ENCODE measurements at places on chromosomes 7 and 10. TPM values are rescaled to one million over a fixed set of nuclear protein-coding genes. Genes with fewer than 3 reads are reported as not detected.
A peak's percentile ranks its signal among the peaks of the same experiment; 100 is the strongest.

COL13A1 gene
- 52.8 TPM for polyA plus RNA-seq

GRCh38 chr7:106057962-106058927 is 53.9 kb downstream of the SYPL1 start:
- no peak for DNase-seq

DENND2A gene
- polyA plus RNA-seq: 47.2 TPM

TMEM270 gene
- polyA plus RNA-seq: not detected

- no peak for DNase-seq
These were observed 5.9 kb upstream of the LDB3 start for GRCh38 chr10:86662186-86663045.

DNA sequence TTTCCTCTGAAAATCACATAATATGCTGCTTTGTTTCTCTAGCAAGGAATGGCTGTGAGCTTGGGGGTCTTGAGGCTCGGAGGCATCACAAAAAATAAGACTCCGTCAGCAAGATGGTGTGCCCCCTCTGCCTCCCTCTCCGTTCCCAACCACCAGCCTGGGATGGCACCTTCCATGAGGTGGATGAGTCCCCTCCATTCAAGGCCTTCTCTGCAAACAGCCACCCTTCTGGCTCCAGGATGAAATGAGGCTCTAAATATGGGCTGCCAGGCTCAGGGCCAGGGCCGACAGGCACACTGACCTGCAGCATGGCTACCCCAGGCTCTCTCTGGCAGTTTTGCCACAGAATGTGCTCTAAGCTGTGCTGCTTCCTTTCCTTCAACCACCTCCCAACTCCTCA is 521.5 kb downstream of the PTPRN2 start:
- no peak for DNase-seq

ERLIN1 gene
- polyA plus RNA-seq: 48.4 TPM

DNA sequence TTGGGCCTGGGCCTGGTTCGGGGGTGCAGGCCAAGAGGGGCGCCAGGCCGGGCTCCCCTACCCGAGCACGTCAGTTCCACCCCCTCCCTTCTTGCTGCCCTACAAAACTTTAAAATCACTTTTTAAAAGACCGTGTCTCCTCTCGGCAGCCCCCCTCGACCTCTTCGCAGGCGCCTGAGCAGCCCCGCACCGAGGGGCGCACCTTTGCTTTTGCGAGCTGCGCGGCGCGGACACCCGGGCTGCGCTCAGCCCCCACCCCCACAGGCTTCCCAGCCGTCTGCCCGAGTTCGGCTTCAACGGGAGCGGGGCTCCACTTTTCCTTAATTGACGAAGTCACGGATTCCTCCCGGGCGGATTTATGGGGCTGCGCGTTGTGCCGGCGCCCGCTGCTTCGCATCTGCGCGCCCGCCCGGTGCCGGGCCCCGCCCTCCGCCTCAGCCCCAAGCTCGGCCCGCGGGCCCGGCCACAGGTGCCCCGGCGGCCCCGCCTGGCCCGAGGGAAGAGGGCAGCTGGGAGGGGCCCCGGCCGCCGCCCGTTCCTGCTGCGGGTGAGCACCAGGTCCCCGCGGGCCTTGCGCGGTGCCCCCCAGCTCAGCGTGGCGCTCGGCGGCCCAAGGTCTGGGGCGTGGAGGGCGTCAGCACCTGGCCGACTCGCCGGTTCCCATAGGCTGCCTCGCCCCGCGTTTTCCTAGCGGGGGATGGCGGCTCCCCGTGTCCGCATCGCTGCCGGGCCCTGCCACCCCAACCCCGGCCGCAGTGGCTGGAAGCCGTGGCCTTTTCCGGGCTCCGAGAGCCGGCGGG is 10.8 kb upstream of the MNX1 start:
- no peak for DNase-seq

- DNase-seq: peak; percentile 81
These were observed 17.3 kb upstream of the CSGALNACT2 start for GRCh38 chr10:43120929-43121314.

DNA sequence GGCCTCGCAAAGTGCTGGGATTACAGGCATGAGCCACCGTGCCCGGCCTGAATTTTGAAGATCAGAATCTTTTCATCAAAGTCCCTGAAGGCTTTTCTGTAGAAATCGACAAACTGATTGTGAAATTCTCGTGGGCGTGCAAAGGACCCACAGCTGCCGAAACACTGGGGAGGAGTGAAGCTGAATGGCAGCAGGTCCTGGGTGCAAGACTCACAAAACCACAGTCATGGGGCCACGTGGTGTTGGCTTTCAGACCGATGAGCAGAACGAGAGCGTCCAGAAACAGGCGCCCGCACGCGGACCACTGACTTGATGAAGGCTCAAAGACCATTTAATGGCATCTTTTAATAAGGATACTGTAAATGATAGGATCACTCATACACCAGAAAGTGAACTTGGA is 24.7 kb upstream of the PRKAR1B start:
- no peak for DNase-seq

GRCh38 chr7:104935276-104935675 is 78.7 kb upstream of the KMT2E start:
- DNase-seq: no peak

- DNase-seq: no peak
These were observed 170.2 kb upstream of the HABP2 start for GRCh38 chr10:113382691-113383090.

NEUROD6 gene
- polyA plus RNA-seq: not detected

LRRC61 gene
- polyA plus RNA-seq: 20.4 TPM

GRCh38 chr7:68058014-68058413 is 1061.4 kb downstream of the TYW1 start:
- DNase-seq: no peak

DNA sequence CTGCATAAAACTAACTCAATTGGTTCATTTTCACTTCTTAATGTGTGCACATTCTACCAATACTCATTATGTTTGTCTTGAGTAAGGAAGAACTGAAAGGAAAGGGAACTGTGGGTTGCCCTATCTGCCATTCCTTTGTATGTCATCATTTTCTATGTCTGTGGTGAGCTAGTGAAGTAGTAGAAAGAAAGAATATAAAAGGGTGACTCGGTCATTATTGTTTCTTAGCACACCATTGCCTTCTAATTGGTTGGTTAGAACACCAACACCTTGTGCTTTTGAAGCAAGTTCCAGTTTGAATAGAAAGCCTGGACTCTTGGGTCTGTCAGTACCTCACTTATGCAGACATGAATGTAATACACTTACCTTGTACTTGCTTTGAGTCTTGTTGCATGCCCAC is 64.3 kb upstream of the MDFIC start:
- DNase-seq: no peak

DNA sequence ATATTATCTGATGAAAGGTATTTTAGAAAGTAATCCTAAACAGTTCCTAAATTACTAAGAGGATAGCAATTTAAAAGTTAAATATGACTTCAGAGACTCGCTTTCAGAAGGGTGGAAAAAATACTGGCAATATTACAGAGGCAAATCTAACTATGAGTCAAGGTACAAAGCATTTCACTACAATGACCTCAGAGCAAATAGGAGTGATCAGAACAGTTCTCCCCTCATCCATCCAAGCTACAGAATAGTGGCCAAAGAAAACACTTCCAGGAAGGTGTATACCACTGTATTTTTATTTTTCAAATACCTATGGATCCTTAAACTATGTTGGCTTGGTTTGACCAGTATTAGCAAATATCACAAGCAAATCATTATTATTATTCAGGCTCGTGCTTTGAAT is 112.8 kb upstream of the ODAD2 start:
- DNase-seq: no peak

NPY4R2 gene
- polyA plus RNA-seq: 0.41 TPM

GRCh38 chr7:16967300-16967811 is 85.6 kb upstream of the AGR3 start:
- no peak for DNase-seq

DNA sequence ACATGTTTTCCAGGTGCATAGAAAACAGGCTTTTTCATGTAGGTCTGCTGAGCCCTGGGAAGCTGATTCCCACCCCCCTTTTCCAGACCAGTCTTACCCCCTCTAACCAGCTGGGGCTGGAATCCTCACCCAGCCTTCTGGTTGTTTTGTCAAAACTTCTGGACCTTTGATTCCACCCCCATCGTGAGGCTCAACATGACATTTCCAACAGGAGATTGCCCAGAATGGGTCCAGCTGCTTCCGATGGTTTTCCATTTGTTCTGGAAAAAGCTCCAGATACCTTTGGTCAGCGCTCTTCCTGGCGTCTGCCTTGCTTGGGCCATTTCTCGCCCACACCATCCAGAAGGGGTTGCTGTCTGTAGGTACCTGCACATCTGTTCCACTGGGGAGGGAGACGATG is 41.5 kb downstream of the MINDY4 start:
- DNase-seq: no peak

DNA sequence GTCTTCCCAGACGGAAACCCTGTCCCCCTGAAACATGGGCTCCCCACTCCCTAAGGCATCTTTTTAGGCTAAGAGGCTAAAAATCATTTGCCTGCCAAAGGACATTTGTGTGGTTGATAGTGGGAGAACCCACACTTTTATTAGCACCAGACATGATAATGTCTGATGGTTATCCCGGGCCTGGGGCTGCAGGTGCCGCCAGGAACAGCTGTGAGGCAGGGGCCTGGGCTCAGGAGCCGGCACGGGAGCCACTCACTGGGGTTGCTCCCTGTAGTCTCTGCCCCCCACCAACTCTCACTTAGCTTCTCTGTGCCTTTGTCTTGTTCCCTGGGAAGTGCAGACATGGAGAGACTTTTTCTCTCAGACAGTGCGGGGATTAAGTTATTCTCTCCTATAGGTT is 193.6 kb downstream of the GLRX3 start:
- no peak for DNase-seq

GRCh38 chr10:70250961-70251680 is 17.9 kb upstream of the PPA1 start:
- DNase-seq: no peak

OR2A42 gene
- polyA plus RNA-seq: 3.5 TPM

- no peak for DNase-seq
These were observed 4.4 kb downstream of the SPOCK2 start for GRCh38 chr10:72083790-72084459.

GNGT1 gene
- polyA plus RNA-seq: 0.07 TPM

DNA sequence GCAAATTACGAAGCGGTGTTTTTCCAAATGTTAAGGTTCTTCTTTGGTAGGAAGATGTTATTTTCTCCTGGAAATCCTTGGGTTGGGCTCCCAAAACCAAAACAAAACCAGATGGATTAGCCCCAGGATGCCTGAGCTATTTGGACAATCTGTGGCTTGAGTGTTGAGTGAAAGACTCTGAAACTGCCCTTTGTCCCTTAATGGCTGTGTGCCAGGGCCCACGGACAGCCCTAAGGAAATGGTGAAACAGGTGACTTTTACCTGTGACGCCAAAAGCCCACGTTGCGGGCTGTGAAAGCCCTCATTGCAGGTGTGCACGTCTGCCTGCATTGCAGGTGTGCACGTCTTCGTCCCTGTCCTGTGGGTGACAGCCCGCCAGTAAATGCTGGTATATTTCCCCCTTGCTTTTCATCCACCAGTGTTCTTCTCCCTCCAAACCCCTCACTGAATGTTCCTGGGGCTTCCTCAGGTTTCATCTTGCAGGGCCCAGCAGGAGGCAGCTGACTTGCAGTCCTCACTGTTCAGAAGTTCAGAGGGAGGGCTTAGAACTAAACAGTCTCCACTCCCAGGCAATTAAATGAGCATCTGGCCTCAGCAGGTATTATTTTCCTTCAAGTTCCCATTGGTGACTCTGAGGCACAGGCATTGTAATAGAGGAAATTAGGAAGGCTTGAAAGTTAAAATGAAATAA is 10.7 kb downstream of the PFKP start:
- DNase-seq: no peak

SMKR1 gene
- 0.41 TPM for polyA plus RNA-seq

DNA sequence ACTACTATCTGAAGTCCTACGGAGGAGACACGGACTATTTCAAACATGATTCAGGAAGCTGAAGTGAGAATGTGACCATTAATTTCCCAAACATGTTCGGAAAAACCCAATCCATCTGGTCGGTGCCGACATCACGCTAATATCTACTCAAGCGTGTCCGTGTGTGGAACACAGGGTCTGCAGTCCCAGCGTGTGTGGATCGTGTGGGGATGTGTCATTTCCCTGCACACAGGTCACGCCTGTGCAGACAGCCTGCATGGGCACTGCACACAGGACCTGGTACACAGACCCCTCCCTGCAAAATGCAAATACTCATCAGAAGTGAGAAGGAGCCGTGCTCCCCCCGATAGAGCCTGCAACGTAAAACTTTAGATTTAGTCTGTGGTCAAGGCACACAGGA is 57.8 kb downstream of the CARD11 start:
- no peak for DNase-seq

DNA sequence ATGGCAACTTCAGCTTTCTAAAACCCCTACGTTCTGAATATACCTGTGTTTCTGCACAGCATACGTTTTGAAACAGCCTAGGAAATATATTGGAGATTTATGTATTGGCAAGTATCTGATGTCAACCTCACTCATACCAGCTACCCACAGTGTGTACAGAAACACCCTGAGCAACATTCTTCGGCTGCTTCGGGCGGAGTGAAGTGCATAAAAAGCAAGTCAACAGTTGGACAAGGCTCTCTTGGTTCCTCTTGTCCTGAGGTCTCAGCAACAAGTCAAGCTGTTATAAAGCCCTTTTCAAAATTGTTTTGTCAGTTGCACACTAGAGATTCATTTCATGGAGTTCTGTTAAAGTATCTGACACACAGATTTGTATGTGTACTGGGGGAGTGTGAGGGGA is 40.0 kb upstream of the PAPSS2 start:
- no peak for DNase-seq

GATA3 gene
- 2.1 TPM for polyA plus RNA-seq

MYO1G gene
- 1.4 TPM for polyA plus RNA-seq

DNA sequence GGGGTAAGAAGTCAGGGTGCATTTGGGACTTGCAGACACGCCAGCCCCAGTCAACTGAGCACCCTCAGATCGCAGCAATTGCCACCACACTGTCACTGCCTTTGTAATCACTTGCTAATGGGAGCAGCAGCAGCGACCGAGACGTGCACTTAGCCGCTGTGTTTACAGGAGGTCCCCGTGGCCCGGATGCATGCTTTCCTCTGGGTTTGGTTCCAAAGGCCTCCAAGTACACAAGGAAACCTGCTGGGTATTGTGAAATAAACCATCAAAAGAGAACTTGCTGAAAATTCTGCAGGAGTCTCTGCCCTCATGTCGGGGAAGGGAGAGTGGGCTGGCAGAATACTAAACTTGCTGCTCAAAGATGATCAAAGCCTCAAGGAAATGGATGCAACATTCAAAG is 341.7 kb downstream of the DNAJB6 start:
- DNase-seq: no peak

DNA sequence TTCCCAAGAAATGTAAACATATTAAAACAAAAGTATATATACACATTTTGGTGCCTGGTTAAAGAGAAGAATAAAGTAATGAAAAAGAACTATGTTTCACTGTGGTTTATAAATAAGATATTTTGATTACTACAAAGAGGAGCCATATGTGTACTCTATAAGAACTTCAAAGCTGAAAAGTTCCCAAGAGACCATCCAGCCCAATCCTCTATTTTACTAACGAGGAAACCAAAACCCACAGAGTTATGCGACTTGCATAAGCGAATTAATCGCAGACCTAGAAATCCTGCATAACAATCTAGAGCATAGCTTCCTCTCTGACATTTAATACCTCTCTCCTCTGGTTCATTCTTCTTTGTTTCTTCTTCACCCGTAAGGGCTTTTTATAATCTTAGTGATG is 937.1 kb downstream of the CNTNAP2 start:
- no peak for DNase-seq

- peak; percentile 76 for DNase-seq
These were observed 5.2 kb downstream of the MARVELD1 start for GRCh38 chr10:97718659-97719142.
